ENCODE measurements at places on chromosomes 6 and 20.

GRCh38 chr6:170106906-170107525 lies 183.9 kb downstream of the DLL1 start:
- no peak for DNase-seq

DNA sequence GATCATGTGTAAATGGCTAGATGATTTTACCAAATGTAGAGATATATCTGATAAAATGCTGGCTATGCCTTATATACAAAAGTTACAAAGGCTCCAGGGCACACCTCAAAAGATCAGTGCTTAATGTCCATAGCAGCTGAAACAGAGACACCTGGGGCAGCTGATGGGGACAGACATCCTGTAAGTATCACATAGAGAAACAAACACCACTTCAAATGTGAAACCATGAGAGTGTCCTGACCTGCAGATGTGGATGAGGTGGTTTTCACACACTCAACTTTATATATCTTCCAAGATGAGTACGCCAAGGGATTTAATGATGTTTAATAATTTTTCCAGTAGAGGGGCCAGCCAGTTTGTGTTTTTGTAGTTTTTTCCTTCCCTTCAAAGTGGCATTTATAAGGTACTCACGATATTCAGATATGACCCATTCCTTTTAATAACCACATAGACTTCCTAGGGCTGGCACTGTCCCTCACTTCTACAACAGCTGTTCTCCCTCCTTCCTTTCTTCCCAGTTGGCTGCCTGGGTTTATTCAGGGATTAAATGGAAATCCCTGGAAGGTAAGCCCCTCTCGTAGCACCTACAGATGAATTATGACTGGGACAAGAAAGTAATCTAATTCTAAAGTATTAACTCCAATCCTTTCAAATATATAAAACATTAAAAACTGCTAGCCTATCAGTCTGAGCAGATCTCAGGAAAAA lies 50.3 kb upstream of the MCM9 start:
- DNase-seq: no peak

GRCh38 chr20:46062151-46062550 lies 27.6 kb downstream of the NCOA5 start:
- DNase-seq: no peak

- DNase-seq: no peak
Measured at GRCh38 chr6:18280084-18280483, 15.8 kb upstream of the DEK start.

DNA sequence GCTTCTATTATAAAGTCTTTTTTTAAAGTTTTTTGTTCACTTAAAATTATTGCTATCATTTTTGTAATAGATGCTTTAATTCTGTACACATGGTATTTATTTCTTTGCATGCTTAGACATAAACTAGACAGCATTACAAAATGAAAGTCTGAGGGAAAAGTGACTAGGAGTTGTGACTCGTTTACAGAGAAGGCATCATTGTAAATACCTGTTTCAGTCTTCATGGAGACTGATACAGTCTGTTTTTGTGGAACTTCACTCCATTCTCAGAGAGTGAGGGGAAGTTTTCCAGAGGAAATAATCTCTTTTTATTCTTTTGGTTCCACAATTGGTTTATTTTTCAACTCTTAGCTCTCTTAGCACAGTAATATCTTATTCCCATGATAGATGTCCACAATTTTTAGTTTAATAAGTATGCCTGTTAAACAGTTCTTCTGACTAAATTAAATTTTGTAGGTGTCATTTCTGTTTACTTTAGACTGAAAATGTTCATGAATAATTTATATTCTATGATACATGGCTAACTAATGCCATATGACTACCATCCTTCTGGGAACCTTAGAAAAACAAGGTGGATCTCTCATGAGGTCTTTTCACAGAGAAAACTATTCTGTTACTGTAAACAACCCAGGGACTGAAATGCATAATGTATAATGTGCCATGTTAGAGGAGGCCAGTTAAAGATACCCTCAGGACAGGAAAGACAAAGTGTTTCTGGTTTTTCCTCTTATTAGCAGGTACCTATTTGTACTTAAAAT lies 69.2 kb downstream of the MYO6 start:
- DNase-seq: no peak

GRCh38 chr20:37331060-37331857 lies 14.7 kb upstream of the SRC start:
- DNase-seq: no peak

- DNase-seq: no peak
Measured at GRCh38 chr6:98941319-98941718, 6.4 kb downstream of the FBXL4 start.

DNA sequence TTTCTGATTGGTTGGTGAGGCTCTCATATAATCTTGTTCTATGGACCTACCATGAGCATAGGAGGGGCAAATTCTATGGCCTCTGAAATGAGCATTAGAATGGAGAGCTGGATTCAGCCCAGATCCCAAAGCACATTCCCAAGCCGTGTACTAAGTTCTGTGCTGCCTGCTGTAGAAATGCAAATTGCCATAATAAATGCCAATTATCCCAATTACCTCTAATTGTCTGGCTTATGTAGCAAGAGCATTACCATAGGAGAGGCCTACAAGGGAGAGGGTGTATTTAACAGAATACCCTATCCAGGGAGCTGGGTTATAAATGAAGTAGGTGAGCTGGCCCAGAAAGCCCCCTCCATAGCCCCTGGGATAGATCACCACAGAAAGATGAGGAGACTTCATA lies 126.8 kb downstream of the LRFN2 start:
- no peak for DNase-seq

DNA sequence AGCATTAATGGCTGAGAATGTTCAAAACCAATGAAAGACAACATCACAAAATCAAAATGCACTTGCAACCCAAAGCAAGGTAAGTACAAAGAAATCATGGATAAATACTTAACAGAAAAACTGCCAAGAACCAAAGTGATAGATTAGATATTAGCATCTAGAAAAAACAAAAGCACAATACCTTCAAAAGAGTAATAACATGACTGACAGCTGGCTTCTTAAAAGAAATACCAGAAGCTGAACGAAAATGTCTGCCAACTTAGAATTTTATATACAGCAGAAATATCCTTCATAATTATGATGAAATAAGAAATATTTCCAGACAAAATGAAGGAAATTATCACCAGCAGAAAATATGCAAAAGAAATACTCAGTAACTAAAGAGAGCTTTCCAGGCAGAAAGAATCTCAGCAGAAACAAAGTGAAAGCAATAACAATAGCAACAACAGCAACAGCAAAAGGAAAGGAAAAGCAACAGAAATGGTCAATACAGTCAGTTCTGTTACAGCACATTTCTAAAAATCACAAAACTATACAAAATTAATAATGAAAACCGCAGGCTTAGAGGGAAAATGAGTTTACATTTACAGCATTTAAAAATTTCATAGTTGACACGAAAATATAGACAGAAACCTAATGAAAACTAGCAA lies 121.5 kb upstream of the MAN1A1 start:
- no peak for DNase-seq

- no peak for DNase-seq
Measured at GRCh38 chr6:34374069-34374468, 18.4 kb downstream of the NUDT3 start.
